ENCODE measurements at places on chromosomes 2 and 18. TPM values are rescaled to one million over a fixed set of nuclear protein-coding genes. Genes with fewer than 3 reads are reported as not detected.

The STK39 gene
- total RNA-seq, result 24.6 TPM

The MOCOS gene
- total RNA-seq, result 0.38 TPM

The MAP2 gene
- 42.1 TPM for total RNA-seq

The TMEM247 gene
- total RNA-seq, result not detected

The OSBPL6 gene
- 5.5 TPM for total RNA-seq

The ALPI gene
- total RNA-seq, result not detected

DNA sequence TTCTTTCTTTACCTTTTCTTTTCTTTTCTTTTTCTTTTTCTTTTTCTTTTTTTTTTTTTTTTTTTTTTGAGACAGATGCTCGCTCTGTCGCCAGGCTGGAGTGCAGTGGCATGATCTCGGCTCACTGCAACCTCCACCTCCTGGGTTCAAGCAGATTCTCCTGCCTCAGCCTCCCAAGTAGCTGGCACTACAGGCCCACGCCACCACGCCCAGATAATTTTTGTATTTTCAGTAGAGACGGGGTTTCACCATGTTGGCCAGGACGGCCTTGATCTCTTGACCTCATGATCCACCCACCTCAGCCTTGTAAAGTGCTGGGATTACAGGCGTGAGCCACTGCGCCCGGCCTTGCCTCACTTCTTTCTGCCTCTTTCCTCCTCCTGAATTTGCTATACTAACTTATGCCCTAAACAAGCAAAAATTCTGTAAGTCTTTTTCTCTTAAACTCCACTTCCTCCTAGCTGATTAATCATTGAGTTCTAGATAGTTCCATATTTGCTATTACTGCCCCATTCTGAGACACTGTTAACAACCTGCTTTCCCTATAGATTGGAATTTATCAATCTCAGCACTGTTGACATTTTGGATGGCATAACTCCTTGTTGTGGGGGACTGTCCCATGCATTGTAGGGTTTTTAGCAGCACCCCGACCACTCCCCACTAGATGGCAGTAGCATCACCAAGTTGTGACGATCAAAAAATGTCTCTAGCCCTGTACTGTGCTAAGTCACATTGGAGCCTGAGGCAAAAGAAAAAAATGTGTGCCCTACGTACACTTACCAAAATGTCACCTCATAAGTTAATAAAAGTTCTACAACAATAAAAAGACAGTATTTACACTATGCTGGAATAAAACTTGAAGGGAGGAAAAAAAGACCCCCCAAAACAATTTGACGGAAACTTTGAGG lies 16.4 kb upstream of the THADA start:
- no peak for DNase-seq

DNA sequence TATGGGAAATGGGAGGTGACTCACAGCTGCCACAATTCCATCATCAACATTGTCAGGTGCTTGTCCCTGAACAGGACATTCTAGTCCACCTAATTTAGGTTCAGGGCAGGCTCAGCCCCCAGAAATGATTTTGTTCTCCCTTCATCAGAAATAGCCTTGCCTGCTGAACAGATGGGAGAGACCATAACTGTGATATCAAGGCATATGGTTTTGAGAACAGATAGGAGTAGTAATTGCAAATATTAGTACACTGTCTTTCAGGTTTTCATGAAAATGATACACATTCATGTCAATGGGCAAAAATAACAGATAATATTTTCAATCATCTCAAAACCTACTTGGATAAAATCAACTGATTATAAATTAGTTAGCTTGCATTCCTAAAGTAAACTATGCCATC lies 316.5 kb downstream of the MBD2 start:
- DNase-seq, result no peak

GRCh38 chr2:16214861-16215260 lies 274.5 kb downstream of the MYCN start:
- DNase-seq, result no peak

- no peak for DNase-seq
Measured at GRCh38 chr18:9135081-9135911, 1.3 kb upstream of the ANKRD12 start.

DNA sequence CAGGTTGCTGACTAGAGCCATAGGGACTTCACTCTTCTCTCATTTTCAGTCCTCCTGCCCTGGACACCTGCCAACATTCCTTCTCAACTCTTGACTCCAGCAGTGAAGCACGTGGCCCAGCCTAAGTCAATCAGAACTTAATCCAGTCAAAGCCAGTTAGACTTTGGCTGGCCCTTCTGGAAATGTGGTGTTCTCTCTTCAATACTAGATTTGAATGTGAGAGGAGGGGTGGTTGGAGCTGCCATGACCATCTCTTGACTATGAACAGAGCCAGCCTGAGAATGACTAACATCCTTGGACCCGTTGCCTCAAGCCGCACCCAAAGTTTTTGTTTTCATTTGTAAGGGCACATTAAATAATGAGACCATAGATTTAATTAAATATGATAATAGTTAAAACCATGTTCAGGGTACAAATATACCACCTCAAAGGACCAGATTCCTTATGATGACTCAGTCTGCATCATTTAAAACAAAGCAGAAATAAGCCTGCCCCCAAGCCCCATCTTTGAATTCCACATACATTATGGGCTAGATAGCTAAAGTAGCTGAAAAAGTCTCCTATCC lies 49.7 kb upstream of the RASGRP3 start:
- peak; percentile 77 for DNase-seq

- no peak for DNase-seq
Measured at GRCh38 chr2:73946666-73947065, 20.0 kb downstream of the DGUOK start.

DNA sequence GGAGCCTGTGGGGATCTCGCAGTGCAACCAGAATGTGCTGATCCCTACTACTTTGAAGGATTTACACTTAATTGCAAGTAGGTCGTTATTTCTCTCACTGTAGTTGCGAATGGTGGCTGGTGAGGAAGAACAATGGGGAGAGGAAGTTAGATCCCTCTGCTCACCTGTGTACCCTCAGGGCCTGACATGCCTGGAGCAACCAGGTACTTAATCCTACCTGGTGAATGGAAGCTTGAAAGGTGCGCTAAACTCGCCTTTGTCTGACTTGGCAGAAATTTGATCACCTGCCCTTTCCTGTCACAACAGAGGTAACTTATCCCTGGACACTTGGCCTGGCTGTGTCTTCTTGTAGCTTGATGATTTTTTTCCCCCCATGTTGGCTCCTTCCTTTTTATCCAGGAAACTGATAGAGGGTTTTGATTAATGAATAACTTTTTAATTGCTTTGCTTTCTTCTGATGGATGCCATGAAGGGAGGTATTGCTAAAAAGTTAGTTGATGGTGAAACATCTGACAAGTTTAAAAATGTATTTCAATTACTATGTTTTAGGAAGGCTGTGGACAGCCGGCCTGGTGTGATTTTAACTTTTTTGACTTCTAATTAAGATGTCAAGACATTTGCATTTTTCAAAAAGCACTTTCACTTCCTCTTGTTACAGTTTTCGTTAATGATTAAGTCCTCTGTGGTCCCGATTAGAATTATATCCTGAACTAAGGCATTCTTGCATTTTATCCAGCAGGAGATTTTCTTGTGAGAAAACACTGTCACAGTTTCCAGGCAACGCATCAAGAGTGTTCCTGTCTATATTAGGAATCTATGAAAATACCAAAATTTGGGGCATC lies 9.2 kb downstream of the SGPP2 start:
- no peak for DNase-seq

GRCh38 chr2:15647622-15648590 lies 56.2 kb downstream of the DDX1 start:
- DNase-seq, result no peak

- no peak for DNase-seq
Measured at GRCh38 chr2:74671479-74671878, 17.4 kb downstream of the SEMA4F start.

GRCh38 chr18:58186258-58186948 lies 142.4 kb downstream of the NEDD4L start:
- DNase-seq, result no peak

- DNase-seq, result no peak
Measured at GRCh38 chr18:13872932-13873331, 42.4 kb downstream of the MC2R start.

DNA sequence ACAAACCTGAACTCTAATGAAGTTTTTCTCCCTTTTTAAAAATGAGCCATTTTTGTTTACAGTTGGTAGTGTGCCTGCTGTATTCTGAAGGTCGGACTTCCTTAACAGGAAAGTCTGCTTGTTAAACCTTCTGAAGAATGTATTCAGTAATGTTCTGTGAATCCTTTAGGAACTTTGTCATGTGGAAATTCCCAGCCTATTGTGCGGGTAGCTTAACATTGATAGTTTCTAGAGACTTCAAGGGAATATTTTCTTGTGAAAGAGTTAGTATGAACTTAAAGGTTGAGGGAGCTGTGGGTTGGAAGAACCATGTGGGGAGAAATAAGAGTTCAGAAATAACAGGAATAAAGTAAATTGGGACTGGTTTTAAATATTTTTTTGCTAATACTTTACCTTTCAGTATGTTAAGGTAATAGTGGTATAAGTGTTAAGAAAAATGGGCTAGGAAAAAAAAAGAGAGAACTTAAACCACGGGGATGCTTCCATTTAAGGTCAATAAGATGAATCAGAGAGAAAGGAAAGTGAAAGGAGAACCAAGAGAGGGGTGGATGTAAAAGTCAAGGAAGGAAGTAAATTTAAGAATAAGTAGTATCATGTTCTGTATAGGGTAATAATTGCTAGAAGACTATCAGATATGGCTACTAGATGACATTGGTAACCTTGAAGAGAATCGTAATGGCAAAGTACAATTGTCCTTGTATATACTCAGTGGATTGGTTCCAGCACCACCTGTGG lies 90.5 kb downstream of the PMS1 start:
- no peak for DNase-seq

All from cardiac septum (tissue), 1 donor.